ENCODE measurements at places on chromosomes 11 and 22. TPM values are rescaled to one million over a fixed set of nuclear protein-coding genes. Genes with fewer than 3 reads are reported as not detected.

- H3K36me3 ChIP-seq, result no peaks in the 10 kb centered on the region
- H3K27me3 ChIP-seq, result no peaks in the 10 kb centered on the region
- no peak overlapping the region for H3K4me3 ChIP-seq
Measured at GRCh38 chr11:130029137-130029536, 26.5 kb upstream of the PRDM10 start.

- H3K36me3 ChIP-seq, result no peaks in the 10 kb centered on the region
- no peaks in the 10 kb centered on the region for H3K4me1 ChIP-seq
- no peaks in the 10 kb centered on the region for H3K27me3 ChIP-seq
- no peak for DNase-seq
Measured at GRCh38 chr11:37786214-37786755, 1188.2 kb upstream of the RAG2 start.

DNA sequence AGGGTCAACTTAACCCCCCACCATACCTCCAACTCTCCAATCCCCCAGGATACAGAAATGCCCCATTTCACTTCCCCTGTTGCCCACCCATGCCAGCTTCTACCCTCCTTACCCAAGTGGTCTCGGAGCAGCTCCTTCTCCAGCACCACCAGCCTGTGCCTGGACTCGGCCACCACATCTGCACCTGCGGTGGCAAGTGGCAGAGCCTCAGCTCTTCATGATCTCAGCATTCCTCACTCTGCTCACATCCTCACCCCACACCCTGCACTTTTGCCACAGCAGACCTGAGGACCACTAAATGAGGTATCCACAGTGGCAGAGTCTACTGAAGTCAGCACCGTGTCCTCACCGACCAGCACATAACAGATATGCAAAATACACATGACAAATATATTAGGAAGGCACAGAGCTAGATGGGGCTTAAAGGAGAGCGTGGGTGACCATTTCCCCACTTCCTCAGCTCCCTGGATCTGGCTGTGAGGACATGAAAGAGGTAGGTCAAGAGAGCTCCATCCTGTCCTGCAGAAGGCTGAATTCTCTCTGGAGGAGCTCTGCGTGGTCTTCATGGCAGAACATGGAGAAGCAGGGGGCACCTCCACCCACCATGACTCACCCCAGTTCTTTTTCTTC, 9.7 kb downstream of the NHERF4 start:
- no peak for DNase-seq
- no peak overlapping the region for H3K4me3 ChIP-seq
- no peak overlapping the region for H3K27ac ChIP-seq
- no peaks in the 10 kb centered on the region for H3K27me3 ChIP-seq
- no peaks in the 10 kb centered on the region for H3K36me3 ChIP-seq

GRCh38 chr11:120326228-120326627, 1.1 kb downstream of the TLCD5 start:
- peaks cover 56% of the 10 kb centered on the region for H3K4me1 ChIP-seq
- peak overlapping the region; percentile 95 for H3K4me3 ChIP-seq
- H3K27ac ChIP-seq, result peak overlapping the region; percentile 97
- H3K36me3 ChIP-seq, result peaks cover 14% of the 10 kb centered on the region

GRCh38 chr11:61545341-61545740, 35.5 kb downstream of the SYT7 start:
- H3K4me1 ChIP-seq, result peaks cover 41% of the 10 kb centered on the region
- H3K27ac ChIP-seq, result no peak overlapping the region
- no peak for DNase-seq
- H3K4me3 ChIP-seq, result no peak overlapping the region

DNA sequence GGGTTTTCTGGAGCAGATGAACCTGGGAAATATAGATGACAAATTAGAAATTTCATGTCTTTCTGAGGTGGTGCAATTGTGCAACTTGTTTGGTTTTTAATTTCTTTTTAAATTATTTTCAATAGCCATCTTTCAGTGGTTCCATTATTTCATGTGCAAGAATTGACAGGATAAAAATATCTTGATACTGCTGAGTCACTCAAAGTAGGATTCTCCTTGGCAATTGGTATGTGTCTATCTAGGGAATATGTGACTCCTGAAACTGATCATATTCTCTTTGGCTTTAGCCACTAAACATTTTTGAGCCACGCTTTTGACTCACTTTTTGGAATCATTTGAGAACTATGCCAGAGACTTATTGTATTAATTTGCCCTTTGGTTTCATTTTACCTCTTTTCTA, 331.5 kb downstream of the KCNA4 start:
- no peaks in the 10 kb centered on the region for H3K27me3 ChIP-seq
- no peak overlapping the region for H3K4me3 ChIP-seq
- H3K4me1 ChIP-seq, result no peaks in the 10 kb centered on the region
- no peak overlapping the region for H3K27ac ChIP-seq
- H3K36me3 ChIP-seq, result no peaks in the 10 kb centered on the region

DNA sequence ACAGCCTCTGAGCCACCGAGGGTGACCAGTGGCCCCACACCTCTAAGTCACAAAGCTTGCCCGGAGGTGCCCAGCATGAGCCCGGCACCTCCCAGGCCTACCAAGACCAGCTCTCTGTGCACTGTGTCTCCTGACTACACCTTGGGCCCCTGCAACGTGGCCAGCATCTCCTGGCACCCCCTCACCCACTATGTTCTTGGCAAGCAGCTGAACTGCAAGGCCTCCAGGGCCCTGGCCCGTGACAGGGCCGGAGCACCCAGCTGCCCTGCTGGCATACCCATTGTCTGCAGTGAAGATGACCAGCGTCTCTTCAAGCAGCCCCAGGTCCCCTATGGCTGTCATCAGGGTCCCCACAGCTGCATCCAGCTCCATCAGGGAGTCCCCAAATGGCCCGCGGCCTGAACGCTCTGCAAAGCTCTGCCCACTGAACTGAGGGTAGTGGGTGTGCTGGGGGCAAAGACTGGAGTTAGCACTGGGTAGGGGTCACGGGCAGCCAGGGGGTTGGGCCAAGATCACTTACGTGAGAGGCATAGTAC, 1.6 kb downstream of the ARSA start:
- H3K4me3 ChIP-seq, result peak overlapping the region; percentile 92
- DNase-seq, result no peak
- H3K36me3 ChIP-seq, result peaks cover 10% of the 10 kb centered on the region
- H3K27ac ChIP-seq, result peak overlapping the region; percentile 93

DNA sequence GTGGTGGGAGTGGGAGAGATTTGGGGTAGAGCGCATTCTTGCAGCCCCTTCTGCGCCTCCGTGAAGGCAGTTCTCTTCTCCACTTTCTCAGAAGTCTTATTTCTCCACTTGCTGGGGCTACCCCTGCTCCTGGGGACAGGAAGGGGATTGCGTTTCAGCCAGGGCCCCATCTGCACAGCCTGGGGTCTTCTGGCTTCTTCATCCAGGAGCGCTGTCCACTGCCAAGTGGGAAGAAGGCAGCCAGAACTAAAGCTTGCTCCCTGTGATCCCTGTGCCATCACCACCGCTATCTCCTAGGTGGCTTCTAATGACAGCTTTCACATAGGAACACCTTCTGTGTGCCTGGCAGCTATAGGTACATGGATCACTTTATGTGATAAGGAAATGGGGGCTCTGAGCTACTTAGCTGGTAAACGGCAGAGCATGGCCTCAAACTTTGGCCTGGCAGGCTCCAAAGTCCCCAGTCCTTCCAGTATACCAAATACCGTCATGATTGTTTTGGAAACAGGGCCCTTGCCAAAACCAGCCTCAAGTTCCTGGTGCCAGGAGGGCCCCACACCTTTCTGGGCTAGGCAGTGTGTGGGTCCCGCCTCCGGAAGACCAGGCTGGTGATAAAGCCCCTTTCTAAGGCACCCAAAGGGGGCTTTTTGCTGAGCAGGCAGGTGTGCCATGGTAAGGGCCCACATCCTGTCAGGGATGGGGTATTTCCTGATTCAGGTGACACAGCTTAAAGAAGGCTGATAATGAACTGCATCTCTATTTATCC, 60.4 kb upstream of the PAX6 start:
- H3K4me3 ChIP-seq, result no peak overlapping the region
- no peaks in the 10 kb centered on the region for H3K36me3 ChIP-seq
- peaks cover 83% of the 10 kb centered on the region for H3K27me3 ChIP-seq
- H3K4me1 ChIP-seq, result no peaks in the 10 kb centered on the region

GRCh38 chr11:37755521-37755920, 1157.5 kb upstream of the RAG2 start:
- no peaks in the 10 kb centered on the region for H3K36me3 ChIP-seq
- H3K27me3 ChIP-seq, result no peaks in the 10 kb centered on the region
- H3K4me3 ChIP-seq, result no peak overlapping the region
- DNase-seq, result no peak

DNA sequence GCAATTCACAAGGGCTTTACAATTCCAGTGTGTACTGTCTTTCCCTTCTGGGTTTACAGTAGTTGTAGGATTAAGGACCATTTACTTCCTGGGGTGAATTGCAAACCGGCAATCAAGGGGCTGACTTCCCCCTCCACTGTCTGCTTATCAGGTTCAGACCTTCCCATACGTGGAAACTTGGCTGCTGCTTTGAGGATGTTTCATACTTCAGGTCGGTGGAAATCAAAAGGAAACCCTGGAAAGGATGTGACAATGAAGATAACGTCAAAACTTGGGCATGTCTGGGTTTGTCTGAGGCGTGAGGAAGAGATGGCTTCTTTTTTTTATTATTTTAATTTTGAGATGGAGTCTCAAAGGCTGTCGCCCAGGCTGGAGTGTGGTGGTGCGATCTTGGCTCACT, 2.1 kb upstream of the RTCB start:
- peaks cover 22% of the 10 kb centered on the region for H3K27me3 ChIP-seq
- H3K36me3 ChIP-seq, result no peaks in the 10 kb centered on the region
- no peak overlapping the region for H3K27ac ChIP-seq
- DNase-seq, result no peak

GRCh38 chr11:34292111-34292510, 65.7 kb downstream of the ABTB2 start:
- H3K27ac ChIP-seq, result no peak overlapping the region
- H3K36me3 ChIP-seq, result no peaks in the 10 kb centered on the region
- no peaks in the 10 kb centered on the region for H3K27me3 ChIP-seq
- no peak overlapping the region for H3K4me3 ChIP-seq

GRCh38 chr11:30485756-30486155, 100.4 kb downstream of the MPPED2 start:
- no peak for DNase-seq
- no peaks in the 10 kb centered on the region for H3K36me3 ChIP-seq
- no peak overlapping the region for H3K27ac ChIP-seq

- no peaks in the 10 kb centered on the region for H3K27me3 ChIP-seq
- no peak for DNase-seq
- H3K27ac ChIP-seq, result no peak overlapping the region
Measured at GRCh38 chr11:81237139-81237538, 1496.5 kb downstream of the FAM181B start.

DNA sequence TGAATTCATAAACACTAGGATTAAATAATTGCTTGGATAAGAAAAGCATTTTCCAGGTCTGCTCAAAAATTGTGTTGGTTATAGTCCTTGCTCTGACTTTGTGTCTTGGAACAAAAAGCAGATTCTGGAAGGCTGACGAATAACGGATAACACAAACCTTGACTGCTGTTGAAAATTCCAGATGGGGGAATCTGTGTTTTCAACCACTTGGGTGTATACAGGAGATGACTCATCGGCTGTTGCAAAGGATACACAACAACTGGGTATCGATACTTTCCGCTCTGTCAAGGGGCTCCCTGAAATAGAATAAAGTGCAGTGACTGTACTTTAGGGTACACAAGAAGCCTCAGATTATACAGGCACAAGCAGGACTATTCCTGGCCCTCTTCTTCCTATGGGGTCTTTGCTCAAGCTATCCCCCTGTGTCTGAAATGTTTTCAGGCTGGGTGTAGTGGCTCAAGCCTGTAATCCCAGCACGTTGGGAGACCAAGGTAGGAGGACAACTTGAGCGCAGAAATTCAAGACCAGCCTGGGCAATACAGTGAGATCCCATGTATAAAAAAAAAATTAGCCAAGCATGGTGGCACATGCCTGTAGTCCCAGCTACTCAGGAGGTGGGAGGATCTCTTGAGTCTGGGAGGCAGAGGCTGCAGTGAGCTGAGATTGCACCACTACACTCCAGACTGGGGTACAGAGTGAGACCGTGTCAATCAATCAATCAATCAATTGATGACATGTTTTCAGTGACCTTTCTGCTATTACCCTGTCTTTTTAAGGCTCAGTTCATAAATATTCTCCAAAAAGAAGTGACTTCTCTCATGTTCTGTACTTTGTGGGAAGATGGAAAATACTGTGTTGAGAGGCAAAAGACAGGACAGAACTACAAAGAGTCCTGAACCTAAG, 48.6 kb upstream of the UCP3 start:
- H3K27ac ChIP-seq, result no peak overlapping the region
- no peak overlapping the region for H3K4me3 ChIP-seq
- no peaks in the 10 kb centered on the region for H3K27me3 ChIP-seq
- no peak for DNase-seq
- no peaks in the 10 kb centered on the region for H3K4me1 ChIP-seq
- H3K36me3 ChIP-seq, result peaks cover 27% of the 10 kb centered on the region

DNA sequence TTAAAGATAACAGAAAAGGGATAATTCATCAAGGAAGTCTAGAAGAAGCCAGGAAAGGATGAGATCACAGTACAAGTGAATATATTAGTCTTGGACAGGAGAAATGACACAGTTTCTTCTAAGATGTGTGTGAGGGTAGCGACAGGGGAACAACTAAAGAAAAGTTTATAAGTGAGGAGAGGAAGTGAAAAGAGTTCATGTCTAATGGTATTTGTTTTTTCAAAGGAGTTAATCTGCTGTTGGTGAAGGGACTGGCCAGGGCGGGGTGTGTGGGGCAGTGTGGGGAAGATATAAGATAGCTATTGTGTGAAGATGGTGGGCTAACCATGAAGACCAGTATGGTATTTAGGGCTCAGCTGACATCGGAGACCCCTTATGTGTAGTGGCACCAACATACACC, 7.6 kb upstream of the PPFIBP2 start:
- no peak for DNase-seq
- peaks cover 7% of the 10 kb centered on the region for H3K4me1 ChIP-seq
- peaks cover 13% of the 10 kb centered on the region for H3K36me3 ChIP-seq
- H3K4me3 ChIP-seq, result no peak overlapping the region

DNA sequence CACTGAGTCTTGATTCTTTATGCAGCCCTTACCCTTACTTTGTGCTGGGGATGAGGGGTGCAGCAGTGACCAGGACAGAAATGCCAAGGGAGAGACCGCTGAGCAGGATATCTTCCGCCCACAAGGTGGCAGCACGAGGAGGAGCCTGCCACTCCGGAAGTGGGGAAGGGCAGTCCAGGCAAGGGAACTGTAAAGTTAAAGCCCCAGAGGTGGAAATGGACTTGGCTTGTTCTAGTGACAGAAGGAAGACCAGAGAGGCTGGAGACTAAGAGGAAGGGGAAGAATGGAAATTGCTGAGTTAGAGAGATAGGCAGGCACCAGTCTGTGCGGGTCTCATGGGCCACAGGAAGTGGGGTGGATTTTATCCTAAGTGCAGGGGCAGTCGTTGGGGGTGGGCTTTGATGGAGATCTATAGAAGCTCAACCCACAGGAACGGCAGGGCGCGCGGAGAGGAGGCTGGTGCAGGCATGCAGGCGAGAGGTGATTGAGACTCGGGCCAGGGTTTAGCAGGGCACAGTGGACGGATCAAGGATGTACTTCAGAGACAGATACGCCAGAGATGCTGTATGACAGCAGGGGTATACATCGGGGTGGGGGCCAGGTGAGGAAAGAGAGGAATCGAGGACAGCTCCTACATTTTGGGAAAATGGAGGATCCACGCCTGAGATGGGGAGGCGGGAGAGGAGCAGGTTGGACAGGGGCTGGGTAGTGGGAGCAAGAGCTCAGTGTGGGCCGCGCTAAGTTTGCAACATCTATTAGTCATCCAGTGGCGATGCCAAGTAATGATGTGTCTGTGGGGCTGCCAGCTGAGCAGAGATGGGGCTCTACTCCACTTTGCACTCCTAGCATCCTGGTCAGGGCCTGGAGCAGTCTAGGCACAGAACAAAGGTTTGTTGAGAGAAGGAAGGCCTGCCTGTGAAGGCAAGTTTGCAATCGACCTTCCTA, 3.3 kb upstream of the GRK2 start:
- peak overlapping the region; percentile 9 for H3K4me3 ChIP-seq
- H3K4me1 ChIP-seq, result peaks cover 44% of the 10 kb centered on the region
- H3K27me3 ChIP-seq, result no peaks in the 10 kb centered on the region
- no peaks in the 10 kb centered on the region for H3K36me3 ChIP-seq

KRTAP5-9 gene
- not detected for total RNA-seq

TMEM86A gene
- total RNA-seq, result 5.4 TPM

OR8B4 gene
- not detected for total RNA-seq

PRODH gene
- 13.3 TPM for total RNA-seq
